AG09309 (cell line): ENCODE measurements at places on chromosomes 5 and 9.
A peak's percentile ranks its signal among the peaks of the same experiment; 100 is the strongest.

GRCh38 chr9:91911657-91912056 lies 38.4 kb downstream of the ROR2 start:
- DNase-seq = no peak

- no peak for DNase-seq
Observed at GRCh38 chr9:88166660-88167059, 28.4 kb upstream of the SPATA31C2 start.

DNA sequence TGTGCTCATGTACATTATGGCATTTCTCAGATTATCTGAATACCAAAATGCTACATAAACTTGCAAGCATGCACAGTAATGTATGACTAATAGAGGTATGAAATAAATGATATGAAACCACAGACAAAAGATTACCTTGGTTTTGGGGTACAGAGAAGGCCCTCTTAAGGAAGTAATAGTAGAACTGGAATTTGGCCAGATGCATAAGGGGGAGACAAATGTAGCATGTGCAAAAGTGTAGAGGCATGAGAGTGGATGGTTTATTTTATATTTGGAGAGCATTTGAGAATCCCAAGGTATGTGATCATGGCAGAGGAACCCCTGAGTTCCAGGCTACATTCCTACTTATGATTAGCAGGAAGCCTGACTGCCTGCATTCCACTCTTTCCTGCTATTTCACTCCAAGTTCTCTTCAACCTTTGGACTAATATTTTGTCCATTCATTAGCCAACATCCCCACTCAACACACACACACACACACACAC lies 74.2 kb downstream of the MAMDC2 start:
- DNase-seq = no peak

DNA sequence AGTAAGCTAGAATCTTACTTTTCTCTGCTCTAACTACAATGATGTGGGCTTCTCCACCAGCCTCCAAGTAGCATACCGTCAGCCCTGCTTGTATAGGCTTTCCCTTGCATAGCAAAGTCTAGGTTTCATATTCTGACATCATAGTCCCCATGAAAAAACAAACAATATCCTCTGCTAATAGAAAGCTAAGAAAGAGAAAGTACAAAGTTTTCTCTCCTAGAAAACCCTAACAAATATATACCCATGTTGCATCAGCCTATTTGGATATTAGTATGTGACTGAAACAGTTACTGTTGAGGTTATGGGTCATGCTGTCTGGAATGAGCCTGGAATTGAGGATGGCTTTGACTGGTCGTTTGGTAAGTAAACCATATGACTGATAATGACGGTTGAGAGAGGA lies 1696.0 kb downstream of the MAT2B start:
- no peak for DNase-seq

GRCh38 chr9:108724652-108725051 lies 131.1 kb downstream of the ACTL7B start:
- peak; percentile 63 for DNase-seq

- no peak for DNase-seq
Observed at GRCh38 chr9:3842839-3843238, 317.0 kb upstream of the RFX3 start.

- no peak for DNase-seq
Observed at GRCh38 chr9:23754551-23754950, 71.5 kb downstream of the ELAVL2 start.

DNA sequence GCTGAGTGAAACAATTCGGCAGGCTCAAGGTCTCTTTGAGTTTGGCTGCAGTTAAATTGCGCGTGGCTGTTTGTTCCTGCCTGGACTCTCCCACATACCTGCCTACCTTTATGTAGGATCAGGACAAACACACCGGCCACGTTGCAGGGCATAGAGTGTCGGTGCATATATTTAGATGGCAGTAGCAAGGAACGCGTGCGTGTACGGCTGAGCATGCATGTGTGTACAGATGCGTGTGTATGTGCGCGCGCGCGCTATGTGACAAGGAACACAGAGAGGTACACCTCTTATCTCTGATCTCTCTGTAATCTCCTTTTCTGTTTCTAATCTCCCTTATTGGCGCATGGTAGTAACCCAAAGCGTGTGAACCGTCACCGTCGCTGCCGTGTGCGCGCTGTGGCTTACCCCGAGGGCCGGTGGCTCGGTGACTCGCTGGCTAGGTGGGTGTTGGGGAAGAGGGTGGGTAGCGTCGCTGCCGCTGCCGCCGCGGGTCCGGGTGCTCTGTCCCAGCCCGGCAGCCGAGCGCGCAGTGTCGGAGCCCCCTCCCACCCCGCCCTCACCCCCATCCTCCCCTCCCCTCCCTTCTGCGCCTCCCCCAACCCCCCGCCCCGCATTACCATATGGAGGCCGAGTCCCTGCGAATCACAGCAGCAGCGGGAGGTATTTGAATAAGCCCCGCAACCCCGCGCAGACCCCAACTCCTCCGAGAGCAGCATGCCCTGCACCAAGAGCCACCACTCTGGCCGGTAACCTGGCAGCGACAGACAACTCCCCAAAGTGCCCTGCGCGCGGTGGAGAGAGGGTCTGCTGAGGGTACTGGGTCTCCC lies 204.8 kb downstream of the MEF2C start:
- no peak for DNase-seq

DNA sequence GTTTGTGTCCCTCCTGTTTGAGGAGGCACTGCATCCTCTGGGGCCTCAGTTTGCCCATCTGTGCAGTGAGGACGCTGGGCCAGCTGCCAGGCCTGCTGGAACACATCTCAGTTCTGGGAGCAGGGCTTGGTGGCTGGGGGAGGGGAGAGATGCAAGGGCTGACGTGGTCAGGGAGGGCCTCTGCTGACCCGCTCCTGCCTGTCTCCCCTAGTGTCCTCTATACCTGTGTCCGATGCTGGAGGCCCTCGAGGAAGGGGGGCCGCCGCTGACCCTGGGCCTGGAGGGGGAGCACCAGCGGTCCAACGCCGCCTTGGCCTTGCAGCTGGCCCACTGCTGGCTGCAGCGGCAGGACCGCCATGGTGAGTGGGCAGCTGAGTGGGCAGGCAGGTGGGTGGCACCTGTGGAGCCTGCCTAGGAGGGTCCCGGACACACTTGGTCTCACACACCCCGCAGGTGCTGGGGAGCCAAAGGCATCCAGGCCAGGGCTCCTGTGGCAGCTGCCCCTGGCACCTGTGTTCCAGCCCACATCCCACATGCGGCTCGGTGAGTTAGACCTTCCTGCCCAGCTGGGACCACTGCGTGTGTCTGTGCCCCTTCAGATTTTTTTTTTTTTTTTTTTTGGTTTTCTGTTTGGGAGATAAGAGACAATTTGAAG lies 5.8 kb downstream of the FPGS start:
- no peak for DNase-seq

- peak; percentile 44 for DNase-seq
Observed at GRCh38 chr5:97162045-97162444, 19.6 kb upstream of the LIX1 start.

- DNase-seq = no peak
Observed at GRCh38 chr5:126664586-126664985, 63.8 kb downstream of the PHAX start.
